Breast epithelium (tissue), 4 donors: ENCODE measurements at places on chromosomes 11 and 22.

- no peak for DNase-seq
These were observed 43.1 kb upstream of the GRAMD1B start for GRCh38 chr11:123386796-123387510.

- no peak for DNase-seq
These were observed 38.3 kb downstream of the IRAG1 start for GRCh38 chr11:10655227-10655626.

DNA sequence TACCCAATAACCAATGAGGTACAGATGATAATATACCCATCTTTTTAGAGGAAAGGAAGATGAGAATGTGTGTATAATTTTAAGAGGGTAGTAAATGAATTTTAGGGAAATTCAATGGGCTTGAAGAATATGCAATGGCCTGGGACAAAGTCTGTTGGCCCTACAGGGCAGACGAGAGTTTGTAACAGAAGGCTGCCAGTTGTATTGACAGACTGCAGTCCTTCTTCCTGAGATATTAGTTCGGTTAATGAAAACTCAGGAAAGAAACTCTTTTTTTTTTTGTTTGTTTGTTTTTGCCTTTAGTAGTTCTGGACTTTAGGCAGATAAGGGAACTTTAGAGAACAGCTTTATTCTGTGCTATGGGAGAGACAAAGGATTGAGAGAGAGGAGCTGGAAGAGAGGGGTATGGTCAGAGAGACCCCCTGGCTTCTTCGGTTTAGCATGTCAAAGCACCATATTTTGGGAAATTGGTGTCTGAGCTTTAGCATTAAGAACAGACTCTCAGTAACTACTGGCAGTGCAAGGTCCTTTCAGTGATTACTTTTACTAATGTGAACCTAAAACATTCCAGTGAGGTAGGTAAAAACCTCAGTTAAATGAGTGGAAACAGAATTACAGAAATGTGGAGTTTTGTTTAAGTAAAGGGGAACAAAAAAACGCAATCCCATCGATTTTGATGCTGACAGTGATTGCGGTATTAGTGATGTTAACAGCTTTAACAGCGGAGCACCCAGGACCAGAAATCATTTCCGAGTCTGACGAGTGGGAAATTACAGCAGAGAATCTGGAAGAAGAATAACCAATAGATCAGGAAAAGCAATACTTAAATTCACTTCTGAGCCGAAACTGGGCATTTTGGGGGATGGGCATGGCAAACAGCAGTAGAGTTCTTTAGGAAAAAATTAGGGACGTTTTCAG, 644 bp upstream of the NAALAD2 start:
- no peak for DNase-seq

GRCh38 chr11:1228921-1229451, 6.1 kb downstream of the MUC5B start:
- DNase-seq = no peak

DNA sequence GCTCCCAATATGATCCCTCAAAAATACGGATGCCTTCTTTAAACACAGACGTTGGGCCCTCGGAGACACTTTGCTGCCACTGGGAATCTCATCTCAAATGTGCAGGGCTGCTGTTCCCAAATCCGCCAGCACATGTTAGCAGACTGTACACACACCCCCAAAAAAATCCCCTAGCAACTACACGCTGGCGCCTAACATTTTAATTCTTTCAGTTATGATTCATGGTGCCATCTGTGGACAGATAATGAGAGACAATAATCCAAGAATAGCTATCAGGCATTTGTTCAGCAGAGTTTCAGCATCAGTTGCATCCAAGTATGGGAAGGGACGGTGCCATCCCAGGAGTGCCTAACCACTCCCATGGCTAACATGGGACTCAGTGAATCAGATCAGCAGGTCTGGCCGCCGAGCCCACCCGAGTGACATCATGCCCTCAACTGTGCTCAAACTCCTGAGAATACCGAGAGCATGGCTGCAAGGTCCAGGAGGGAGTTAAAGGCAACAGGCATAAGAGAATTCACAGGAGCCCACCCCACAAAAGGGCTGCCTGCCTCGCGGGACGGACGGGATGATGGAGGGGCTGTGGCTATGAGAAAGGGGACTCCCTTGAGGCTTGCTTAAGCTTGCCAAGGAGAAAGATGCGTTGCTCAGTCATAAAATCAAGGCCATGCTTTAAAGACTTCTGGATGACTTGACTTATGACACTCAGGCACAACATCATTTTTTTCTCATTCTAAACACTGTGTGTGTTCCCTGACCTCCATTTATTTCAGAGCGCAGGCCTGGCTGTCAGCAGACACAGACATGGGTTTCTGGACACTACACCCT, 337.0 kb downstream of the SHANK2 start:
- no peak for DNase-seq
